ENCODE measurements at places on chromosomes 7 and 10.

DNA sequence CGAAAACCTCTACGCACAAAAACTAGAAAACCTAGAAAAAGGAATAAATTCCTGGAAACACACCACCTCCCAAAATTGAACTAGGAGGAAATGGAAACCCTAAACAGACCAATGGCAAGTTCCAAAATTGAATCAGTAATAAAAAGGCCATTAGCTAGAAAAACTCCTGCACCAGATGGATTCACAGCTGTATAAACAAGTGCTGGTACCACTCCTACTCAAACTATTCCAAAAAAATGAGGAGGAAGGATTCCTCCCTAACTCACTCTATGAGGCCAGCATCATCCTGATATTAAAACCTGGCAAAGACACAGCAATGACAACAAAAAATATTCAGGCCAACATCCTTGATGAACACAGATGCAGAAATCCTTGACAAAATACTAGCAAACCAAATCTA is 228.2 kb downstream of the CHRM2 start:
- no peak for DNase-seq

DNA sequence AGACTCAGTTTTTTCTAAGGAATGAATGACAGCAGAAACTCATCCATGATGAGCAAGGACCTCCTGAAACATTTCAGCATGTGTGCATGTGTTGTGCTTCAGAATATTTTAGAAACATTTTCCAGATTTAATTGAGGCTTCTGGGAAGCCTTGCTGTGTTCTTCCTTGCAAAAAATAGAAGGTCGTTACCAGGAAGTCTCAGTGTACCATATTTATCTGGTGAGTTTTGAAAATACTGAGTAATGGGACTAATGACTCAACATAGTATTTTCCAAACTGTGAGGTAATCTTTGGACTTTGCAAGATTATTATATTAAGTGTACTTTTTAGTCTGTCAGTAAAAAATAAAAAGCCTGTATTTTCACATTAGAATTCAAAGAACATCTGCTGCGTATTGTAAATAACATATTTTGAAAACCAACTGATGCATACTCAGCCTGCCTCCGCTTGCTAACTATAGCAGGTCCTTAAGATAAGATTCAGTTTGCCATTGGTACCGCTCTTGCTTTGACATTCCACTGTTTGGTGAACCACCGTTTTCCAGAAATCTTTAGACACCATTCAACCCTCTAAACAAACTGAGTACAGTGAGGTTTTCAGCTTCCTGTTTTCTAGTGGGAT is 739.6 kb upstream of the GALNT17 start:
- no peak for DNase-seq

- DNase-seq = peak; percentile 91
These were observed 49.9 kb downstream of the PWWP2B start for GRCh38 chr10:132446661-132447445.

- DNase-seq = no peak
These were observed 103.6 kb downstream of the ELMO1 start for GRCh38 chr7:37344886-37345579.

- DNase-seq = no peak
These were observed 54.6 kb downstream of the BPGM start for GRCh38 chr7:134701272-134701671.

DNA sequence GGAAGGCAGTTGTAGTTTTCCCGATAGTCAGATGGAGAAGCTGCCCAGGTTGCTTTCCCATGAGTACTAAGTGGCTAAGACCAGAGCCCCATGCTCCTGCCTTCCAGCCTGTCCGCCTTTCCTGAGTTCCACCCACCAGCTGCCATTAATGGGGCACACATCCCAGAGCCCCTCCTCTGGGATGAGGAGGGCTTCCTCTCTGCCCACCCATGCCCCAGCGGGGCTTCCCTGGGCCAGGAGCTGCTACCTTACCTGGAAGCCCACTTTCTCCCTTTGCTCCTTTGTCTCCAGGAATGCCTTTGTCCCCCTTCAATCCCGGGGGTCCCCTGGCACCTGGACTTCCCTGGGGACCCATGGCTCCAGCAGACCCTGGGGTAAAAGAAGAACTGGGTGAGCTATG is 7.8 kb downstream of the SFTPD start:
- no peak for DNase-seq

- DNase-seq = peak; percentile 91
These were observed 1.5 kb downstream of the STX1A start for GRCh38 chr7:73717991-73718405.

DNA sequence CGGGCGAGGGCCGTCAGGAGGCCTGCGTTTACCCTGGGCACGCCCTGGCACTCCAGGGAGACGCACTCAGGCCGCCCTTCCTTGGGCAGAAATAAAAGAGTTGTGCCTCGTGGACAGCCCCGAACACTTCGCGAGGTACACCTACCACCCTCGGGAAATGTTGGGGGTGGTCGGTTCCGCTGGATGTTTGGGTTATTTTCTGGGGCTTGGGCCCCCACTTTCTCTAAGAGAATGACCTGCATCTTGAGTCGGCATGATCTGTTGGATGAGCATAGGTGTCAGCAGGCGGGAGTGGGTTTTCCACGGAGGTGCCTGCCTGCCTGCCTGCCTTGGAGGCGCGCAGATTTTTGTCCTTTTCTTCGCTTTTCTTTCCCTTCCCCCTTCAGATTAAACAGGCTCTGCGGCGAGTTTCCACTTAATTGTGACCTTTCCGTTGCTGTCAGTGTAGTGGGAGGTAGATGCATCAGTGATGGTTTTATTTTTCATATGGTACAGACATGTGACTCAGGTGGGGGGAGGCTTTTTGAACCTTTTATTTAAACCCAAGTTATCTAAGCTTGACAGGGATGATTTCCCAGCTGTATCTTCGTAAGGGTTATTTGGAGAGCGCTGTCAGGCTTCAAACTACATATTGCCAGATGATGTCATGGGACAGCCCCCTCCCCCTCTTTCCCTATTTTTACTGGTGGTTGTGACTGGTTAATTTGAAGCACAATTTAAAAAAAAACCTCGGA is 661 bp downstream of the HECTD2 start:
- peak; percentile 46 for DNase-seq

GRCh38 chr10:84331091-84331490 is 2.7 kb downstream of the CCSER2 start:
- no peak for DNase-seq

- no peak for DNase-seq
These were observed 575.6 kb downstream of the ARL4A start for GRCh38 chr7:13262929-13263530.

Measured in activated CD4-positive, alpha-beta memory T cell treated with anti-CD3 and anti-CD28 coated beads for 36 hours (primary cell).